ENCODE measurements at places on chromosomes 6 and 20. TPM values are rescaled to one million over a fixed set of nuclear protein-coding genes. Genes with fewer than 3 reads are reported as not detected.

PRKN gene
- 6.5 TPM for total RNA-seq

SMLR1 gene
- not detected for total RNA-seq

DEFB116 gene
- total RNA-seq = not detected

PI3 gene
- 0.32 TPM for total RNA-seq

PHACTR3 gene
- not detected for total RNA-seq

ZKSCAN3 gene
- total RNA-seq = 4.6 TPM

CAP2 gene
- total RNA-seq = 18.5 TPM

TJAP1 gene
- 12.4 TPM for total RNA-seq

DNMT3B gene
- 2.0 TPM for total RNA-seq

GGTLC1 gene
- total RNA-seq = not detected

LINC00237 gene
- not detected for total RNA-seq

LMBRD1 gene
- total RNA-seq = 50.0 TPM

SEMG1 gene
- total RNA-seq = not detected

GHRH gene
- total RNA-seq = not detected

SAMD3 gene
- 0.39 TPM for total RNA-seq

PSMB8 gene
- 58.8 TPM for total RNA-seq

CMTR1 gene
- total RNA-seq = 35.1 TPM

SFTA2 gene
- not detected for total RNA-seq

KHDC1L gene
- 0.26 TPM for total RNA-seq

WASF1 gene
- 14.7 TPM for total RNA-seq

OPRM1 gene
- not detected for total RNA-seq

PSORS1C2 gene
- total RNA-seq = not detected

HLA-DQA1 gene
- not detected for total RNA-seq

DEFB124 gene
- not detected for total RNA-seq

CGA gene
- not detected for total RNA-seq

PPDPF gene
- 116 TPM for total RNA-seq

YIPF3 gene
- total RNA-seq = 122 TPM

HLA-DPA1 gene
- 7.6 TPM for total RNA-seq

ANKRD6 gene
- total RNA-seq = 21.1 TPM

IMPG1 gene
- not detected for total RNA-seq

VWA7 gene
- total RNA-seq = 1.9 TPM

KHDC1 gene
- 4.7 TPM for total RNA-seq

TBXT gene
- total RNA-seq = not detected

RTF2 gene
- total RNA-seq = 74.5 TPM

DEF6 gene
- total RNA-seq = 0.86 TPM

TFEB gene
- total RNA-seq = 4.4 TPM

AHI1 gene
- total RNA-seq = 47.8 TPM

ISM1 gene
- 32.1 TPM for total RNA-seq

TSHZ2 gene
- total RNA-seq = 0.43 TPM

SLC4A11 gene
- 1.2 TPM for total RNA-seq

ORC3 gene
- 34.0 TPM for total RNA-seq

FGD2 gene
- total RNA-seq = not detected

MAD2L1BP gene
- 26.1 TPM for total RNA-seq

GRIK2 gene
- total RNA-seq = 0.32 TPM

ASCC3 gene
- total RNA-seq = 90.3 TPM

SCRT2 gene
- not detected for total RNA-seq

PACSIN1 gene
- total RNA-seq = not detected

MAP3K5 gene
- total RNA-seq = 16.2 TPM

DDX39B gene
- total RNA-seq = 262 TPM

MUC21 gene
- total RNA-seq = not detected

NKX2-2 gene
- total RNA-seq = not detected

HS3ST5 gene
- total RNA-seq = not detected
